ENCODE measurements at places on chromosomes 16 and 17. TPM values are rescaled to one million over a fixed set of nuclear protein-coding genes. Genes with fewer than 3 reads are reported as not detected.
A peak's percentile ranks its signal among the peaks of the same experiment; 100 is the strongest.

COASY gene
- total RNA-seq: 60.9 TPM

CRYM gene
- not detected for total RNA-seq

DNA sequence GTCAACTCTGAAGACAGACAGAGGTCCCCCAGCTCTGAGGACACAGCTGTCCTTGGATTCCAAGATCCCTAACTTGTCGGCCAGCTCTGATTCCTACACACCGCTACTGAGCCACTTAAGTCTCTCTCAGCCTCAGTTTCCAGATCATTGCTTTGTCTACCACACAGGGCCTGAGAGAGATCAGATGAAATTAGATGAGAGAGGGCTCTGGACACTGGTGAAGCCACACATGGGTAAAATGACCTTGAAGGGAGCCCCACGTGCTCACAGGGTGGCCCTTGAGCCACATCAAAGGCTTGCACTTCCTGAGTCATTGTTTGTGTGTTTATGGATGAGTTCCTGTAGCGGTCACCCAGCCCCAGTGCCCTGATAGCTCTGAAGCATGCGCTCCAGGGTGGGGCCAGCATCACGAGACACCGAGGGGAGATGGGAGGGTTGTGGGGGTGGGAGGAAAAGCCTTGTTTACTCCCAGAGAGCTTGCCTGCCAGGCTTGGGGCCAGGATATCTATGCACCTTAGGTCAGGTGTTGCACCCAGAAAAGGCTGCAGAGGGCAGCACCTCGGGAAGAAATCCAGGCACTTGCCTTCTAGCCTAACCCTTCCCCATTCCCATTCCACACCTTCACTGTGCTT lies 32.7 kb upstream of the SLC6A2 start:
- no peak for DNase-seq

DNA sequence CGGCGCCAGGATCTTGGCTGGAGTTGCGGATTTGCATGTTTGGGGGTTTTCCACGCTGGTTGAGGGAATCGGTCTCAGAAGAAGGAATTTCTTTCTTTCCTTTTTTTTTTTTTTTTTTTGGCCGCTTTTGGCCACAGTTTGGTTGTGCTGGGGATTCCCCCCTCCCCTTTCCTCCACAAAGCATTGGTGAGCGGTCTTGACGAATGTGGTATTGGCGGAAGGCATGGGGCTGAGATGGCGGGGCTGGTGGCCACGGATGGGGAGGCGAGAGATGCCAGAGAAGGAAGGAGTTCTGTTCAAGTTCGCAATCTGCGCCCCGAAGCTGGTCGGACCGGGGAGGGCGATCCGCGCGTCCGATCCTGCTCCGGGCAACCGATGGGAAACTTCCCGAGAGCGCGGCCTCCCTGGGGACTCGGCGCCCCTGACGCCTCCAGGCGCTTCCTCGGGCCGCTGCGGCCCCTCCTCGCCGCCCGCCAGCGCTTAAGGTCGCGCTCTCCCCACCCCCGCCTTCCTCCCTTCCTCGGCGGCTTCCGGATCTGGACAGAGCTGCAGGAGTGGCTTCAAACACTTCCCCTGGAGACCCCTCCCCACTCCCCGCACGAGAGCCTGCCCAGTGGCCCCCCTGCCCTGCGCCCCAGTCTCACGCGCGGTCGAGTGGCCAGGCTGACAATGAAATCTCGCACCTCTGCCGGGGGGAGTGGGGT lies 43.2 kb downstream of the RAI1 start:
- peak; percentile 52 for DNase-seq

DNA sequence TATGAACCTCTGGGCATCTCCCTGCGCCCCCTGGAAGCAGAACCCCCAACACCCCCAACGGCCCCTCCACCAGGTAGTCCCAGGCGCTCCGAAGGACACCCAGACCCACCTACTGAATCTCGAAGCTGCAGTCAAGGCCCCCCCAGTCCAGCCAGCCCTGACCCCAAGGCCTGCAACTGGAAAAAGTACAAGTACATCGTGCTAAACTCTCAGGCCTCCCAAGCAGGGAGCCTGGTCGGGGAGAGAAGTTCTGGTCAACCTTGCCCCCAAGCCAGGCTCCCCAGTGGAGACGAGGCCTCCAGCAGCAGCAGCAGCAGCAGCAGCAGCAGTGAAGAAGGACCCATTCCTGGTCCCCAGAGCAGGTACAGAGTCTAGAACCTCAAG lies 1.5 kb downstream of the BCL6B start:
- no peak for DNase-seq

ATP6V0C gene
- 85.9 TPM for total RNA-seq

JUP gene
- total RNA-seq: 1.8 TPM

- no peak for DNase-seq
Measured at GRCh38 chr16:50711862-50712559, 18.6 kb downstream of the NOD2 start.

DNA sequence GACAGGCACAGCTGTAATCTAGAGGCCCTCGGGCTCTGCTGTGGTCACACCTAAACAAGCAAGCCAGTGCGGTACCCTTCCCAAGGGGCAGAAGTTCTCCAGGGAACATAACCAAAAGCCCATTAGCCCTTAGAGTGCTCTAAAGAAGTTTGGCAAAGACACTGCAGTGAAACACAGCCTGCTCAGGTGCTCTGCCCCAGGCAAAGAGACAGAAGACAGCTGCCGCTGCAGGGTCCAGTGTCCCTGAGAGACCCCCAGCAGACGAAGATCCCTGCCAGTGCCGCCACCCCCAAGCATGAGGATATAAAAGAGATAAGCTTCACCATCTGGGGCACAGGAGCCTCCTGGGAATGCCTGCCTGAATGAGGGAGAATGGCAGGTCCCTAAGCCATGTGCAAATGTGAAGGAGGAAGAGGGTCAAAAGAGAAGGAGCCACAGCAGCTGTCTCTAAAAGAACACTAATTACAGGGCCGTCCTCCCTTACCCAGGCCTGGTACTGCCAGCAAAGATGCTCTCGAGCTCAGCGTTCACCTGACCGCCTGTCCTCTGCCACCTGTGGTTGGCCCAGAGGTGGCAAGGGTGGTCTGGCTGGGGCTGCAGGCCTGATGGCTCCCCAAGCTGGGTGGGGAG lies 29.7 kb downstream of the CUEDC1 start:
- no peak for DNase-seq

- peak; percentile 63 for DNase-seq
Measured at GRCh38 chr17:76240461-76241203, at the start of gene RNF157. Gene RNF157 (minus strand): TSS chr17:76240493. CDS start chr17:76240240, 253 bp downstream.

DNA sequence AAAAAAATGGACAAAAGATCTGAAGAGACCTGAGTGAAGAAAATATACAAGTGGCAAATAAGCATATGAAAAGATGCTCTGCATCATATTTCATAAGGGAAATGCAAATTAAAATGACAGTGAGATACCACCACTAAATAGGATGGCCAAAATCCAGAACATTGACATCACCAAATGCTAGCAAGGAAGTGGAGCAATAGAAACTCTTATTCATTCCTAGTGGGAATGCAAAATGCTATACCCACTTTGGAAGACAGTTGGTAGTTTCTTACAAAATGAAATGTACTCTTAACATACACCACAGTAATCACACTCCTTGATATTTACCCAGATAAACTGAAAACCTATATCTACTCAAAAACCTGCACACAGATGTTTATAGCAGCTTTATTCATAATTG lies 33.6 kb downstream of the DHRS7B start:
- DNase-seq: no peak

HASPIN gene
- total RNA-seq: 21.3 TPM

- DNase-seq: peak; percentile 27
Measured at GRCh38 chr17:4583782-4584100, 588 bp upstream of the SMTNL2 start.

- no peak for DNase-seq
Measured at GRCh38 chr16:27472091-27473020, 70.4 kb downstream of the IL21R start.

WIPF2 gene
- total RNA-seq: 17.9 TPM

- no peak for DNase-seq
Measured at GRCh38 chr17:3669548-3669947, 936 bp downstream of the EMC6 start.
